ENCODE measurements at places on chromosomes 1 and 21.

- DNase-seq: no peak
Observed at GRCh38 chr1:17214876-17215544, 10.1 kb downstream of the PADI1 start.

GRCh38 chr1:156586323-156586722, 5.3 kb upstream of the NAXE start:
- DNase-seq: no peak

GRCh38 chr1:200302192-200302920, 107.5 kb downstream of the ZNF281 start:
- DNase-seq: no peak

DNA sequence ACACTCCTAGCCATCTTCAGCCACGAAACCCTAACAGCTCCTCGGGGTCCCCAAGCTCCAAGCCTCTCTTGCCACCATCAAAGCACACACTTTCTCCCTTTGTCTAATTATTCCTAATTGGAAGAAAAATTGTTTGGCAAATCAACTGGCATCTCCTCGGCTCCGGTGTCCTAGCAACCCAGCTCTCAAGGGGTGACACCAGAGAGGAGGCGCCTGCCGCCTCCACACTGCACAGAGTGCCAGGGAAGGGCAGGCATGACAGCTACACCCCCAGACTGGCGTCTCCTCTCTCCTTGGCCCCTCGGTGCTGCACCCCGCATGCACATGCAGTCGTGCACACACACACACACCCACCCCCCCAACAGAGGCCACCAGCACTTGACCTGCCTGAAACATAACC, 18.2 kb upstream of the GJB5 start:
- DNase-seq: no peak

- DNase-seq: no peak
Observed at GRCh38 chr1:203631946-203632345, 5.3 kb downstream of the ATP2B4 start.

- DNase-seq: no peak
Observed at GRCh38 chr1:42209526-42210251, 45.1 kb upstream of the GUCA2A start.

DNA sequence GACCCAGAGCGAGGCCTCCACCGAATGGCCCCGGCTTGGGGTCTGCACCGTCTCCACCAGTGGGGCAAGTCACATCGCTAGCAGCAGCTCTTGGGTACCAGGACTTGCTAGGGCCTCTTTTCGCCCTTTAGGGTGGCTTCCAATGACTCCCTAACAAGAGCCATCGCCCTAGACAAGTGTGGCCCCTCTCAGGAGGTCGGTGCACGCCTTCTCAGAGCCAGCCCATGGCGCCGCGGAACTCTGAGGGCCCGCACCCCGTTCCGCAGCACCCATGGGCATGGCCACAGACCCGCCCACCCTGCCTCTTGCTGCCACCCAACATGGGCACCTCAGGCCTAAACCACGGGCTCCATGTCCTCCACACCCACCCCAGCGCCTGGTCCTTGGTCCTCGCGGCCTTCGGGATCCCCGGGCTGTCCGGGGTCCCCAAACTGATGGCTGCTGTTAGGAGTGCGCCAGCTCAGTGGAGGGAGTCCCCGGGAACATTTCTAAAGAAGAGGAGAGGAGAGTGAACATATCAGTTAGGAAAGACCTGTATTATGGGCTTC, 3.2 kb upstream of the CACNA1S start:
- no peak for DNase-seq

DNA sequence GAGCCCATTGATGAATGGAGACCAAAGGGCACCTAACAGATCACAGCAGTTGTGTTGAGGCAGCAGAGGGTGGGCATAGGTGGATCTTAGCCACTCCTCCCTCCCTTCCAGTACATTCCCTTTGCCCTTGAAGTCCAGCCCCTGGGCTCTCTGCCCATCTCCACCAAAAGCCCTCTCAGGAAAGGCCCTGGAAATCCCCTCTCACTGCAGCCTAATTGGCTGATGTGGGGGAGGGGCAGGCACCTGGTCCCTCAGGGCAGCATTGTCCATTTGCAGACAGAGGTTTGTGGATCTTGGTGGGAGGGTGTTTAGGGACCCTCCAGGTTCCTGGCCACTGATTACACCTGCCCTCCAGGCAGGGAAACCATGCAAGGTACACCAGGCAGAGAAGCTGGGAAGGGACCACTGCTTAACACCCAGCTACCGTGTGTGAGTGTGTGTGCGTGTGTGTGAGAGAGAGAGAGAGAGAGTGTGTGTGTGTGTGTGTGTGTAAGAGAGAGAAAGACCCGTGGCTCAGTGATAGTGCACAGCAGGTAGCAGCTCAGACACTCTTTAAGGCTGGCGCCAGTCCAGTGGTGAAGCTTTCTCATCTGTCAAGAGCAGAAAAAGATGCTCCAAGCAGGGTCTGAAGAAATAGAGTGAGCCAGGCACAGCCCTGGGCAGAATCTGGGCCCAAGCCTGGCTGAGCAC, 71.1 kb downstream of the MATN1 start:
- no peak for DNase-seq

GRCh38 chr1:94898491-94899385, 28.2 kb downstream of the CNN3 start:
- DNase-seq: no peak

GRCh38 chr1:1430992-1431844, 4.3 kb upstream of the VWA1 start:
- DNase-seq: no peak

- no peak for DNase-seq
Observed at GRCh38 chr1:115826628-115827027, 14.3 kb downstream of the NHLH2 start.

DNA sequence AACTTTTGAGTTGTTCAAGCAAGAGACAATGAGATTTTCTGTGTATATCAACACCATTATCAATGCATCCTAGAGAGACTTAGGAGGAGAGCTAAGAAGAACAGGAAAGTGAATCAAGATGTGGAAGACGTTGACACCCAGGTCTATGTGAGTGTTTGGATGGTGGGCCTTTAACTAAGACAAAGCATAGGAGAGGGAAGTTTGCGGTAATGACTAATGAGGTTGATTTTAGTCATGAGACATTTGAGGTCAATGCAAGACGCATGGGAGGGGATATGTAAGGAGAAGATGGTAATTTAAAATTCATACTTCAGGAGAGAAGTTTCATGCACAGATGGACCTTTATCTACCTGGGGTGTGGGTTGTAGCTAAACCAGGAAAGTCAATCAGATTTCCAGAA, 269.6 kb downstream of the VAV3 start:
- DNase-seq: no peak

GRCh38 chr1:163337631-163338030, 15.9 kb downstream of the NUF2 start:
- DNase-seq: no peak

DNA sequence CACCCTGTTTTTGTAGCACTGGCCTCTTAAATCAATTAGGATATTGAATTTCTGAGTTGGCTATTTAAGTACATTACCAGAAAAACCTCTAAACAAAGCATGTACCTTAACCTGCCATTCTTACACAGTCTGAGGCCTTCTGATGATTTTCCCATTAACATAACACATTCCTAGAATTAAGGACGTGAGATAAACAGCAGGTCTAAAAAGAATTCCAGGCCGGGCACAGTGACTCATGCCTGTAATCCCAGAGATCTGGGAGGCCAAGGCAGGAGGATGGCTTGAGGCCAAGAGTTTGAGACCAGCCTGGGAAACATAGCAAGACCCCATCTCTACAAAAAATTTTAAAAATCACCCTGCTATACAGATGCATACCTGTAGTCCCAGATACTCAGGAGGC, 18.0 kb upstream of the LRRC8D start:
- DNase-seq: no peak

- no peak for DNase-seq
Observed at GRCh38 chr1:116360429-116361173, 12.4 kb upstream of the ATP1A1 start.

DNA sequence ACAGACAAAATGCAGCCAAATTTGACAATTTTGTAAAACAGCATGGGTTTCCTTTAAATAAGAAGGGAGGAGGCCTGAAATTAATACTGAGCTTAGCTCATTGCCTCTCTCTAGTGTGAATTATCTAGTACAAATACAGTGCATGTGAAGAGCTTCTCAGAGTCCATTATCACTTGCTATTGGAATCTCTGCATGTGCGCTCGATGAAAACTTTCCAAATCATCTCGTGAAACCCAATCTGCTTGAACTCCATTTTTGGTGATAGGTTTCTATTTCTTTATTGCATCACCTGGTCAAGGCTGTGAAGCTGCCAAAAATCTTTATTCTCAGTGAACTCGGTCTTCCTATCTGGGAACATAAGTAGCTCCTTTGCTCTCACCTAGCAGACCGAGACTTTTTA, 49.5 kb upstream of the LYPLAL1 start:
- DNase-seq: no peak

- no peak for DNase-seq
Observed at GRCh38 chr21:29144736-29145353, 14.4 kb downstream of the MAP3K7CL start.

DNA sequence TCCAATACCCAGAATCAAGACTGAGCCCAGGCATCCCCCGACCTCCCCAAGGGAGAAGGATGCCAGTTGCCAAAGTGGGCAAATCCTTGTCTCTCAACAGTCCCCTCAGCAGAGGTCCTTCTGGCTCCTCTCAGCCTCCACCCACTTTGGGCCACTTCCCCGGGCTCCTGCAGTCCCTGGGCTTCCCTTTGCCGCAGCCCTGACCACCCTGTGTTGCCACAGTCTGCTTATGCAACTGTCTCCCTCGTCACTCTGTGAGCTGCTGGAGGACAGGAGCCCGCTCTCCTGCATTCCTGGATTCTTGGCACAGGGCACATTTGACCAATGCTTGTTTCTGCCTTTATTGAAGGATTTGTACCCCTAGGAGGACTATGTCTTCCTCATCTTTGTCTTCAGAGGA, 2.9 kb upstream of the LRP8 start:
- DNase-seq: no peak

- DNase-seq: no peak
Observed at GRCh38 chr21:44533891-44534627, 5.9 kb downstream of the KRTAP10-1 start.

DNA sequence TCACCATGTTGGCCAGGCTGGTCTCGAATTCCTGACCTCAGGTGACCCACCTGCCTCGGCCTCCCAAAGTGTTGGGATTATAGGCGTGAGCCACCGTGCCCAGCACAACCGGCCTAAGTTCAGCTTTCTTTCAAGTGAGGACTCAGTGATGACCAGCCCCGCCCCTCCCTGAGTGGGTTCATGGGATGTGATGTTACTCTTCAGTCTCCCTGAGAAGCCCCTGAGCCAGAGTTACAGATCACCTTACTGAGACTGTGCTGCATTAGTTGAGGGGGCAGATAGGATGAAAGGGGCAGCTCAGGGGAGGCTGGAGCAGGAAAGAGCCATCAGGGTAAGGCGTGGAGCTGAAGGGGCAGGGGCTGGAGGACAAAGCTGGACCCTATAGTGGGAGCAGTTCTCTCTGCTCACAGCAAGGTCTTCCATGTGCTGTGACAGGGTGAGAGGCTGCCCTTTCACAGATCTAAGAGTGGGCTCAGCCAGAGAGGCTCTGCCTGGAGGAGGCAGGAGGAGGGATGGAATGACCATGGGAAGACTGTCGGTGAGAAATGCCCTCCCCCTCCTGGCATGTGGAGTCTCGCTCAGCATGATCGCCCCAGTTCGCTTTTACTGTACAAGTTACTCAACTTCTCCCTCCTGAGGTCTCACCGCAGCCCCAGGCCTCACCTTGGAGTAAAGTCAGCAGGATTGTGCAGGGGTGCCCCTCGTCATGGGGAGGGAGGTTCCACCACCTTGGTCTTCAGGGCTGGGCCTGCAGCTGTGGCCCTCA, 13.4 kb downstream of the SH2D2A start:
- DNase-seq: no peak

DNA sequence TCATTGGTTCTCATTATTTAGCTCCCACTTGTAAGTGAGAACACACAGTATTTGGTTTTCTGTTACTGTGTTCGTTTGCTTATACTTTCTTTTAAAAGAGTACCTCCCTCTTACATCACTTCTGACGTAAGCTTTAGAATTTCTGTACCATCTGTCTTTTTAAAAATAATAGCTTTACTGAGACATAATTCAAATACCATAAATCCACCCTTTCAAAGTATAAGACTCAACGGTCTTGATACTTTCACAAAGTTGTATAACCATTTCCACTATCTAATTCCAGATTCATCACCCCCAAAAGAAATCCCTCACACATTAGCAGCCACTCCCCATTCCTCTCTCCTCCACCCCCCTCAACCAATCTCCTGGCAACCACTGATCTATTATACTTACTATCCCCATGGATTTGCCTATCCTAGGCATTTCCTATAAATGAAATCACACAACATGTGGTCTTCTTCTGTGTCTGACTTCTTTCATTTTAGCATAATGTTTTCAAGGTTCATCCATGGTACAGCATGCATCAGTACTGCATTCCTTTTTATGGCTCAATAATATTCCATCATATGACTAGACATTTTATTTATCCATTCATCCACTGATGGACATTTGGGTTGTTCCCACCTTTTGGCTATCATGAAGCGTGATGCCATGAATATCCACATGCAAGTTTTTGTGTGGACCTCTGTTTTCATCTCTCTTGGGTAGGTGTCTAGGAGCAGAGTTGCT, 104.7 kb downstream of the HLCS start:
- DNase-seq: no peak

DNA sequence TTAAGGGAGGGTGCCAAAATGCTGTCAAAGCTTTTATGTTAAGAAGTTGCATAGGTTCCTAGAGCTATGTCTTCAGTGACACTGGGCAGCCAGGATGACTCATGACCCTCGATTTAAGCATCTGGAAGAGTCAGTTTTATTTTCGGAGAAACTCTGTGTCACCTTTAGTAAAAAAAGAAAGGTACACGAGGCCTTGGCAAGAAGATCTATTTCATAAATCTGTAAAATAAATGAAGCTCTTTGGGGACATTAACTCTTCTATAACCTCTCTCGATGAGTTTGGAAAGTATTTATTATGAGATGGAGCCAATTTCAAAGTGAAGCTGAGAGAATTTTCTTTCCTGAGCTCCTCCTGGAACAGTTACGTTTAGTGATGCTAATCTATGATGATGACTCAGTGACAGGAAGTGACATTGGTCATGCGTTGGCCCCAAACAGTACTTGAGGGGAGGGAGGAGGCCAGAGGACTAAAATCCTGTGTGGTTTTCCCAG, 156.5 kb downstream of the HLX start:
- no peak for DNase-seq

- no peak for DNase-seq
Observed at GRCh38 chr1:74772945-74773344, 40.0 kb downstream of the TYW3 start.

- no peak for DNase-seq
Observed at GRCh38 chr1:7942214-7942921, 1.7 kb upstream of the TNFRSF9 start.

DNA sequence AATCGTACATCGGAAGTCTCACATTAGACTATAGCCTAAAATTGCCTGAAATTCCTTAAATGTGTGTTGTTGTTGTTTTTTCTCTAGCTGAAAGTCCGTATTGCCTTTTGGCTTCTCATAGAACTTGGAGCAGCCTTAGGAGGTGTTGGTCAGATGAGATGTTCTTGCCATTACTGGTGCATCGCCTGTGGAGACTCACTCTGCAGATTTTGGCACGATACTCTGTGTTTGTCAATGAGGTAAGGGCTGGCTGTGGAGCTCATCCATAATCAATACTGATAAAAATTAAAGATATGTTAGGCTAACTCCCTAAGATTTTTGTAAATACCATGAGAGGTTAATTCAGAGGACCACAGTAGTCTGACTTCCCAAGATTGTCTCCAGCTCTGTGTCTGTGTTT, 28.9 kb downstream of the AGT start:
- DNase-seq: no peak
